ENCODE measurements at places on chromosomes 2 and 18.

- DNase-seq = no peak
These were observed 310.0 kb upstream of the UBE2E3 start for GRCh38 chr2:180670302-180671003.

DNA sequence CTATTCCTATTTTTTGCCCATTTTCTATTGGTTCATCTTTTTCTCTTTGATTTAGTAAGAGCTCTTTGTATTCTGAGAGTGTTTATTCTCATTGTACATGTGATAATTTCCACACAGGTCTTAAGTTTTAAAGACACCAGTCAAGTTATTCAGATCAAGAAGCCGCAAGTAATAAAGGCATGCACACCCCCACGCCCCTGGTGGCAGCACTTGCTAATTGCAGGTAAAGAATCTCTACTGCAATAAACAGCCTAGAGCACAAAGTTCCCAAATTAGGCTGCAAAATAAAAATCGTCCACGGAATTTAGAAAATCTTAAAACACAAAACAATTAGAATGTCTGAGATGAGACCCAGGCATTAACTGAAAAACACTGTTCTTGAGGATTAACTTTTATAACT lies 45.2 kb downstream of the ST3GAL5 start:
- no peak for DNase-seq

- no peak for DNase-seq
These were observed 74.8 kb upstream of the ADAM23 start for GRCh38 chr2:206368484-206368883.

DNA sequence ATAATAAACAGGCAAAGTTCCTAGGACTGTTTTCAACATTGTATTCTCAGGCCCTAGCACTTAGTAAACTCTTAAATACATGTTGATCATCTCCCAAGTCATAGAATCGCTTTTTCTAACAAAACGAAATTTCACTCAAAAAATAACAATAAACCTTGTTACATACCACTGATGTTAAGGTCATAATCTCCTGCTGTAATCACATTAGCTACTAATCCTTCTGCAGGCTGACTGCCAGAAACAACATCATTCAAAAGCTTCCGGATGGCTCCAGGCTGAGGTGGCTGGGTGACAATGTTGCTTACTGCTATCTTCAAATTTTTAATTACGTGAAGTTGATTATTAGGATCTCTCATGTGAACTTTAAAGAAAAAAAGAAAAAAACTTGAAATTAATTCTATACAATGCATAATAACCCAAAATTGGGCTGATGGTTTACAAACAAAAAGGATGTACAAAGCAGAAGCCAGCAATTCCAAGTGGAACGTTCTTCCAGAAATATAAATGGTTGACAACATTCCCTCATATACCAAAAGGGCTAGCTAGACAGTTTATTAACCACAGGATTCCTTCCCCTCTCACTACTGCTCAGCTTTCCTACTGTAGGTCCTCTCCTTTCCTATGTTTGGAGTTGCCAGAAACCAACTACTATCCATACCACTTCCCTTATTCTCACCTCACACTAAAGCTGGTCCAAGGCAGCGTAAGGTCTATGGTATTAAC lies 11.6 kb downstream of the TRAPPC8 start:
- DNase-seq = no peak

DNA sequence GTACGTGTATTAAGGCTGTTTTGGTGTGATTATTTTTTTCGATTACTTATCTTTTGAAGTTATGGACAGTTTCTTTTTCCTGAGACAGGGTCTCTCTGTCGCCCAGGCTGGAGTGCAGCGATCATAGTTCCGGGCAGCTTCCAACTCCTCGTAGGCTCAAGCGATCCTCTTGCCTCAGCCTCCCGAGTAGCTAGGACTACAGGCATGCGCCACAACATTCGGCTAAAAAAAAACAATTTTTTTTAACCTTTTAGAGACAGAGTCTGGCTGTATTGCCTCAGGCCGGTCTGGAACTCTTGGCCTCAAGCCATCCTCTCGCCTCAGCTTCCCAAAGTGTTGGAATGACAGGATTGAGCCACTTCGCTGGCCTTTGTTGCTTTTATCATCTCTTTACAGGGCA lies 945 bp downstream of the HAT1 start:
- DNase-seq = no peak

Measured in activated T-helper 1 cell treated with anti-CD3 and anti-CD28 coated beads, Interleukin-2, amount 50 U/mL, for 16 hours (primary cell).